ENCODE measurements at places on chromosomes 5 and 9. TPM values are rescaled to one million over a fixed set of nuclear protein-coding genes. Genes with fewer than 3 reads are reported as not detected.
A peak's percentile ranks its signal among the peaks of the same experiment; 100 is the strongest.

GAPT gene
- total RNA-seq = 1.3 TPM

GRCh38 chr5:34657274-34657921 is 1.3 kb downstream of the RAI14 start:
- DNase-seq = peak; percentile 23

- DNase-seq = no peak
These were observed 590.5 kb downstream of the CSNK1G3 start for GRCh38 chr5:124102486-124102885.

DNA sequence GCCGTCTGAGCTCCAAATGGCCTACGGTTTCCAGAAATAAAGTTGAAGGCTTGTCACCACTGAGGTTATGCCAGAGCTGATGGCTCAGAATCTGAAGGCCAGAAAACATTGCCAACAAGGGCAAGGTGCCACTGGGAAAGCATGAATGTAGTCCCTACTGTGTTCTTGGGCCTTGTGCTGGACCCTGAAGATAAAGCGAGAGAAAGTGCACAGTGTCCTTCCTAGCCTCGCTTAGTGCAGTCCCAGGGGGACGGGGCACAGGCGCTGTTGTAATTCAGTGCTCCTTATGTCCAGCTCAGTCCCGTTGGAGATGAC is 84.5 kb downstream of the NDFIP1 start:
- no peak for DNase-seq

DNA sequence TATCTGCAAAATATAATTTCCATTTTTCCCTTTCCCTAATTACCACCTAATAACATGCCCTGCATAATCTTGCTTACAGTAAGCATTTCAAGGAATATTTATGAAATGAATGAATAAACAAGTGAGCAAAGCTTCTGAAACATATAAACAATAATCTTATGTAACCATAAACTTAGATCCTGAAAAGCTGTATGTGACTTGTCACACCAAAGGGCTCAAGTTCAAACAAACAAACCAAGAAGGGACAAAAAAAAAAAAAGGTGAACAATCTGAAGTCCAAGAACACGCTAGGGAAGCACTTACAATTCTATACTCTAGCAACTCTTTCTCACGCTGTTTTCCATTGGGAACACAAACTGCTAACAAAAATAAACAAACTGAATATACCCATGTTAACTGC is 36.3 kb downstream of the PLPP1 start:
- DNase-seq = no peak

DNA sequence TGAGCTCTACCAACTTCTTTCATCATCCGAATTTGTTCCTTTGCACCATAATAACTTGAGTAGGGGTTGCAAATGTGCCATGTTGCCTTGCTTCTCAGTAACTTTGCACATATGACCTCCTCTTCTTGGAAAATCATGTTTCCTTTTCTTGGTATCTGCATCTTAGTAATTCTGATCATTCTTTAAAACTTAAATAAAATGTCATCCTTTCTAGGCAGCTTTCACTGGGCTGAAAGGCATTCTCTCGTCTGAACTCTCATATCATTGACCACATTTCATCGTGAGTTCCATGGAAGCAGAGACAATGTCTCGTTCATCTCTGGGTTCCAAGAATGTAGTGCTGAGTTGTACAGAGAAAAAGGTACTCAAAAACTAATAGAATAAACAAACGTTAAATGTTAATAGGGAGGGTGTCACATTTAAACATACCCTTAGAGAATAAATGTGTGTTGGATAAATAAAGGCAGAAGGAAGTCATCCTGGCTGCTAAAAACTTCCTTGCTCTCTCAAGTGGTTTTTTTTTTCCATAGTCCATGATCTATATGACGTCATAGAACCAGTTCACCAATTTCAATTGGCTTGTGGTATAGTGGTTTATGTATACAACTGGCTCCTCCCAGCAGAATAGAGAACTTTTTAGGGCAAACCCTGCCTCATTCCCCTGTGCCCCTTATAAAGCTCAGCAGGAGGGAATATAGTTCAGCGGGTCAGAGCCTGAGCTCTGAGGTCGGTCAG is 218.1 kb upstream of the TRIM32 start:
- no peak for DNase-seq
